ENCODE measurements at places on chromosomes 1 and 21. TPM values are rescaled to one million over a fixed set of nuclear protein-coding genes. Genes with fewer than 3 reads are reported as not detected.

Gene CYP4A22
- total RNA-seq = not detected

Gene FCGR3B
- 7.2 TPM for total RNA-seq

Gene OPRD1
- 15.3 TPM for total RNA-seq

Gene WNT9A
- 0.69 TPM for total RNA-seq

Gene PDE4B
- total RNA-seq = 76.9 TPM

Gene PLPPR4
- 39.7 TPM for total RNA-seq

- DNase-seq = no peak
Observed at GRCh38 chr1:8182034-8182761, 135.7 kb upstream of the SLC45A1 start.

GRCh38 chr1:118944546-118944945, 43.6 kb downstream of the TBX15 start:
- no peak for DNase-seq

DNA sequence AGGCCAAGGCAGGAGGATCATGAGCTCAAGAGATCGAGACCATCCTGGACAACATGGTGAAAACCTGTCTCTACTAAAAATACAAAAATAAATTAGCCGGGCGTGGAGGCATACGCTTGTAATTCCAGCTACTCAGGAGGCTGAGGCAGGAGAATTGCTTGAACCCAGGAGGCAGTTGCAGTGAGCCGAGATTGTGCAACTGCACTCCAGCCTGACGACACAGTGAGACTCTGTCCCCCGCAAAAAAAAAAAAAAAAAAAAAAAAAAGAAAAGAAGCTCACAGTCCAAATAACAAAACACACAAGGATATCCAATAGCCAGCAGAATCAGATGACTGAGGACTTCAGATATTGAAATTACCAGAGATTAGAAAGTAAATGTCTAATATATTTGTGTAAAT, 11.8 kb downstream of the AHCTF1 start:
- DNase-seq = no peak

DNA sequence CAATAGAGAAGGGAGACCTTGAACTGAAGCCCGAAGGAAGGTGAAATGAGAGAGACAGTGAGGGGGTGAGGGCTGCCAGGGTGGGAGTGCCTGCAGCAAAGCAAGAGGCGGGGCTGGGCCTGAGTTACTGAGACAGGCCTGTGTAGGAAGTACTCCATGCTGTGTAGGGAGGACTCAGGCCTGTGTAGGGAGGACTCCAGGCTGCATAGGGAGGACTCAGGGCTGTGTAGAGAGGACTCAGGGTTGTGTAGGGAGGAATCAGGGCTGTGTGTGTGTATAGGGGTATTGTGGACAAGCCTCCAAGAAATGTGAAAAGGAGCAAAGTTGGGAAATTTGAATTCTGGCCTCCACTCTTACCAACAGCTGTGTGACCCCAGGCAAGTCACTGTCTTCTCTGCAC, 133.8 kb upstream of the CACNA1E start:
- no peak for DNase-seq

DNA sequence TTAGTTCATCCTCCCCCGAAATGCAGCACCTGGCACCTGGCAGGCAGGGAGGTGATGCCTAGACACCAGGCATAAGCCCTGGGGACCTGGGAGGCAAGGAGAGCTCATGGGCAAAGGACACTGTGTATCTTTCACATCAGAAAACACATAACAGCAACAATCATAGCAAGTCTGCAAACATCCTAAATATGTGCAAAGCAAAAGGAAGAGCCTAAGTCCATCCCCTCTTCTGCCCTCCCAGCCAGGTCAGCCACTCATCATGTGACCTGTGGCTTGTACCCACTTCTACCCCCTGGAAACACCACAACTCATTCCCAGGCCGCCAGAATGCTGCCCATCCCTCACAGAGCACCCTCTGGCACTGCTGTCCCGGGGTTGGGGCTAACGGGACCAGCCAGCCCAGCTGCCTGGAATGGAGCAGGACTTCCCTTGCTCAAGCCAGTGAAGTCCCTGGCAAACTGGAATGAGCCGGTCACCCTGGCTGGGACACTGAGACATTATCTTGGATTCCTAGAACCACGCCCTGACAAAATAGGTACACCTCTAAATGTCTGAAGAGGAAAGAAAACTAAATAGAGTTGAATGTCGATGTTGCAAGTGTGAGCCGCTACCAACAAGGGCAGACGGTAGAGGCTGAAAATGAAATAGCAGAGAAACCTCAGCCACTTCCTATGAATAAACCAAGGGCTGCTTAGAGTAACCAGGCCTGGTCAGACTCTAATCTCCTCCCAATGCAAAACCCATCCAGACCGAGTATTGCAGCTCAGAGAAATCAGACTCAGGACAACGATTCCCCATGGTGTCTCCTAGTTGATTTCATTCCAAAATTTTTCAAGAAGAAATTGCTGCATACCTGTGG, 29.4 kb downstream of the TMPRSS2 start:
- no peak for DNase-seq

DNA sequence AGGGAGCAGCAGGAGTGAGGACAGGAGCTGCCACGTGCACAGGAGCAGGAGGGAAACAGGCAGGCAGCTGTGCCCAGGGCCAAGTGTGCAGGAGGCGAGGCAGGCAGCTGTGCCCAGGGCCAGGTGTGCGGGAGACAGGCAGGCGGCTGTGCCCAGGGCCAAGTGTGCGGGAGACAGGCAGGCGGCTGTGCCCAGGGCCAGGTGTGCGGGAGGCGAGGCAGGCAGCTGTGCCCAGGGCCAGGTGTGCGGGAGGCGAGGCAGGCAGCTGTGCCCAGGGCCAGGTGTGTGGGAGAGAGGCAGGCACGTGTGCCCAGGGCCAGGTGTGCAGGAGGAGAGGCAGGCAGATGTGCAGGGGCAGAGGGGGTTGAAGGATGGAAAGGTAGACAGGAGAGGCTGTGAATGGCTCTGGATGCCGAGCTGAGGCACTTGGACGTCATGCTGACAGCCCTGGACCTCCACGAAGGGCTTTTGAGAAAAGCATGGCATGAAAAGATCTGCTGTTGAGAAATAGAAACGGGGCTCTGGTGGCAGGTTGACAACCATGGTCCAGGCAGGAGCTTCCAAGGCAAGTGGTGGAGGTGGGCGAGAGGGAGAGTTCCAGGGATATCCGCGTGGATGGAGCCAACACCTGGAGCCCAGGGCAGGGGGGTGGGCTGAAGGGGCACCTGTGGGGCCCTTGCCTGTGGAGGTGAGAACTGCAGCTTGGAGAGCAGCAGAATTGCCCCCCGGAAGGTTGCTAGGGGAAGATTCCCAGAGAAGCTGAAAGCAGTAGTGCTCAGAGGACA, 19.1 kb upstream of the NPHP4 start:
- DNase-seq = no peak

- DNase-seq = no peak
Observed at GRCh38 chr1:107782217-107782845, 182.6 kb downstream of the VAV3 start.

DNA sequence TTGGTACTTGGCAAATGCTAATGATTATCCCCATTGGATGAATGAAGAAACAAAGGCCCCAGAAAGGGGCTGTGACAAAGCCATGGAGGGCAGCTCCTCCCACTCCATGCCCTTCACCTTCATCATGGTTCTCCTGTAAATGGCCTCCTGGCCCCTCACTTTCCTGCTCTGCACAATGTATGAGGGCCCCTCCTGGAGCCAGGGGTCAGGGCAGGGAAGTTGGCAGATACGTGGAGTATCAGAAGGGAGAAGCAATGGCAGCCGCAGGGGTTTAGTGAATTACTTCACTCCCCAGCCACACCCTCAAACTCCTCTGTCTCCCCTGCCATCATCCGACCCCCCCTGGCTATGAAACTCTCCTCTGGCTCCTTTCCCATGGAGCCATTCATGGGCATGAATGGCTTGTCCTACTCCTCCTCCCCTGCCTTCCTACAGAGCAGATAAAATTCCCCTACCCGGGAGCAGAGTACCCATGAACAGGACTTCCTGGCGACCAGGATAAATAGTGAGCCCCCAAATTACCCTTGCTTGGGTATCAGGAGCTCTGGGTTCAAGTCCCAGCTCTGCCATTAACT, 86.3 kb downstream of the CAMK2N1 start:
- no peak for DNase-seq

DNA sequence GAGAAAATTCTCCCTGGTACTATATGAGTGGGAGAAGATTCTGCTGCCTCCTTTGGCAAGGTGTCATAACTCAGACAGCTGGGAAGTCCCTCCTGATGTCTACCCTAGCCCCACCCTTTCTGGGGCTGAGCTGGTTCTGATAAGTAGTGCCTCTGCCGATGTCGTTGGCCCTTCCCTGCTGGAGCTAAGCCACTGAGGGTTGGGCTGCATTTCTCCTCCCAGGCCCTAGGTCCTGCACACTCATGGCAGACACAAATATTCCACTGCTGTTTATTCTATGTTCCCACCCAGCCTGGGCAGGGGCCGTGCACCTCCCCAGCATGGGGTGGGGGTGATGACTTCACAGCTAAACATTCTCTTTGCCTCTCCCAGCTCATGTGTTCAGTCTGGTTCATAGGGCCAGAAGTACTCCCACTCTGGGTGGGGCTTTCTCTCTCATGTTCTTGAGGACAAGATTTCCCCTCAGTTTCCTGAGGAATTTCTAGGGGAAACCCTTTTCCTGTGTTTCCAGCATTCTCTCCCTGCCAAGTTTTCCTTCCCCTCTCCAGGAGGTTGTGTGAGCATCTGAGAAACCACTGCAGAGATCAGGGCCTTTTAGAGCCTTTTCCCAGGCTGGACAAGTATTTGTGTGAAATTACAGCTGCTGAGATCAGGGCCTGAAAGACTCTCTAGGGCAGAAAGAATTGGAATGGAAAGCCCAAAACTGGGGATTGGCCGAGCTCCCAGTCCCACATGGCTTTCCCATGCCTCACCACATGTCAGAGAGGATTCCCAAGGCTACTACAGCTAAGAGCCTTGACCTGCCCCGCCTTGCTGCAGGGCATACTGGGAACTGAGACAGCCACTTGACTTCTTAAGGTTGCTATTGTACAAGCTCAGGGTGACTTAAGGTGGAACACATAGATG, 66.2 kb downstream of the ATP2B4 start:
- no peak for DNase-seq

DNA sequence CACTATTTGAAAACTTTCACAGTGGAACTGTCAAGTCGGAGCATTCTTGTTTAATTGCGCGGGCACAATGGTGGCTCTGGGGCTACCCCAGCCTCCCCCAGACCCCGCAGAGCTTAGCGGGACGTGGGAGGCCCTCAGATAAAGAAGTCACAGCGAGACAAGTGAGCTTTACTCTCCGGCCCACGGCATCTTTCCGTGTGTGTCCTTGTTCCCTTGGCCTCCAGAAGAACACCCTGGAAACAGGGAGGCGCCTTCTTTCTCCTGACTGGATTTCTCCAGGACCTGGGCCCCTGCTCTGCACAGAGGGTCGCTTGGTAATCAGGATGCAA, 382.8 kb downstream of the RRAGC start:
- no peak for DNase-seq

GRCh38 chr1:21298981-21299391, 8.7 kb upstream of the ECE1 start:
- no peak for DNase-seq

GRCh38 chr1:210328032-210328745, 513 bp upstream of the HHAT start:
- no peak for DNase-seq

DNA sequence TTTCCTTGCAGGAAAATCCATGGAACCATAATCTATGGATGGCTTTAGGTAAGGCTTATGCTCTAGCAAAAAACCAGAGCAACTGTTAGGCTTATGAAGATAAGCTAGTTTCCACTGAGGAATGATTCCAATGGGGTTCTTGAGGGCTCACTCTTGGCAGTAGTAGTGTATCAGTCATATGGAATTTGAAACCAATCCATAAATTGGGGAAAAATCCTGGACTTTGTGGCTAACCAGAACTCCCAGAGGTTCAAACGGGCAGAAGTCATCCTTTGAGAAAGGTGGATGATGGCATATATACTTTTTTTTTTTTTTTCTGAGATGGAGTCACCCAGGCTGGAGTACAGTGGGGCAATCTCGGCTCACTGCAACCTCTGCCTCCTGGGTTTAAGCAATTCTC, 54.2 kb upstream of the ATF3 start:
- DNase-seq = no peak

GRCh38 chr1:2633366-2633935, 635 bp upstream of the MMEL1 start:
- no peak for DNase-seq

DNA sequence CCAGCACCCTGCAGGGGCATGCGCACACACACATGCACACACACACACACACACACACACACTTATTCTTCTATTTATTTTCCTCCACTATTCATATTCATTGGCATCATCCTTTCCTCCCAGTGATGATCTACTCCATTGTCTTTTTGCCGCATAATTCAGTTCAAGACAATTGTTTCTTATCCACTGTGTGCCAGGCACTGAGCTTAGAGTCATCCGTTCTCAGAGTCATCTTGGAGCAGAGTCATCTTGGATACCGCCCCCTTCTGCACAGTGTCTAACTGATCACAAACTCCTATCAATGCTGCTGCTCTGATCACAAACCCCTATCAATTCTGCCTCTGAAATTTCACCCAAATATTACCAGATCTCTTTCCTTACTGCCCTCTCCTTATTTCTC, 102.8 kb upstream of the PROX1 start:
- DNase-seq = no peak

- DNase-seq = no peak
Observed at GRCh38 chr1:21623410-21623961, 45.7 kb downstream of the RAP1GAP start.

DNA sequence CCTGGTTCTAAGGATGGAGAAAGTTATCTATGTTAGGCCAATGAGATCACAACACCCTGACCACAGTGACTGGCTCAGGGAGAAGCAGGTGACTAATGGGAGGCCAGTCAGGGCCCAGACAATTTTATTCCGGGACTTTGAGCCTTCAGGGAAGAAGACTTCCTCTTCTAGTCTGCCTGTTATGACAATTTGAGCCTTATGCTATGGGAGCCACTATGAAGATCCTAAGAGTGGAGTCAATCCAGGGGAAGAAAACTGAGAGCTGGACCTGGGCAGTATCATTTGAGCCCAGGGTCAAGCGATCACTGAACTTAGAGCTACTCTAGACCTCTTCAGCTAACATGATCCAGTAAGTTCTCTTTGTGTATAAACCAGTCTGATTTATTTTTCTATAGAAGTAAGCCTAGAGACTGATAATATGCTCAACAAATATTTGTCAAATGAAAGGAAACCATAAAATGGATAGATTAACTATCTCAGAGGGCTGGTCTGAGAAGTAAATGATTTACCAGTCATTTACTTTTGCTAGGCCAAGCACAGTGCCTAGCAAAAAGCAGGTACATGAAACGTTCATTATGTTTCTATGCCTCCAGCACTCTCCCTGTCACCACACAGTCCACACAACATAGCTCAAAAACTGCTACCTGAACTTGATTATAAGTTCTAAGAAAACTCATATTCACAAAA, 4.2 kb upstream of the C1orf141 start:
- DNase-seq = no peak

- DNase-seq = no peak
Observed at GRCh38 chr1:70288166-70288565, 66.4 kb downstream of the ANKRD13C start.

- DNase-seq = no peak
Observed at GRCh38 chr1:23497777-23498439, 13.9 kb upstream of the ASAP3 start.
